ENCODE measurements at places on chromosomes 2 and 18.

DNA sequence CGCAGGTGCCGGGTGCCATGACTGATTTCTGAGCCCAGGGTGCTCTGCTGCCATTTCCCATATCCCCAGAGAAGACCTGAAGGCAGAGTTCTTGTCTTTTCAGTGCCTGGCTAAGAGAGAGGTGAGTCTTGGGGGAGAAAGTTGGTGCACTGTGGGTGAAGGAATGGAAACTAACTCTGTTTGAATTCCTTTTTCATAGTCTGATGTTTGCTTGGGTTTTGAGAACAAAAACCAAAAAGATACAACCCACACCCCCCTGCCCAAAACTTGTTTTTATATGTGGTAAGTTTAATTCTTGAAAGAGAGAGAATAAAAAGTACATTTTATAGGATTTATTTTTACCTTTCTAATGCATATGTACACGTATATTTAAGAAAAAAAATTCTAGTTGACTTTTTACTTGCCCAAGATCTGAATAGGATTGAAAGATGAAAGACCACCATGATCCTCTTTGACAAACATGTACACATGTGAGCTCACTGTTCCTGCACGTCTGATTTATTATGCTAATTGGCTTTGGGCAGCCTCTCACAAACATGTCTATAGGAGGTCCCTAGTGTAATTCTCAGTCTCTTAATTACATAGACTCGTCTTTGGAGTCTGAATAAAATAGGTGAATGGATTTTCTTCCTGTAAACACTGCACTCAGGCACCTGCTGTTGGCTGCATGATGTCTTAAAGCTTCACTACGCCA lies 46.3 kb downstream of the ARL4C start:
- DNase-seq: no peak

DNA sequence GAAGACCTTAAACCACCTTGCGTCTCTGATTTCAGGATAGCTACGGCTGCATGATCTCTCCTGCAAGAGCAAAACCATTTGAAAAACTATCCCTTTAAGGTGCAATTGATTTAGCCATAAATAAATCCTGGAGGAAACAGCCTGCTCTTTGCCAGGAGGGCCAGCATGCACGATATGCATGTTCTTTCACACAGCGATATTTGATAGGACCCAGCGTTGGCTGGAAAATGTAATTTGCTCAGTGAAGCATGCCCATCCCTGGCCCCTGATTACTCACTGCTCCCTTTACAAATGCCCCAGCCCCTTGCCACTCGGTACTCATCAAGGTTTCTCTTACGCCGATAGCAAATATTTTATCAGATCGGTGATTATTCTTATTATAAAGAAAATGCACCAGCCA lies 315.4 kb downstream of the CDH2 start:
- DNase-seq: no peak

GRCh38 chr2:190911813-190912212 lies 31.2 kb downstream of the GLS start:
- no peak for DNase-seq

DNA sequence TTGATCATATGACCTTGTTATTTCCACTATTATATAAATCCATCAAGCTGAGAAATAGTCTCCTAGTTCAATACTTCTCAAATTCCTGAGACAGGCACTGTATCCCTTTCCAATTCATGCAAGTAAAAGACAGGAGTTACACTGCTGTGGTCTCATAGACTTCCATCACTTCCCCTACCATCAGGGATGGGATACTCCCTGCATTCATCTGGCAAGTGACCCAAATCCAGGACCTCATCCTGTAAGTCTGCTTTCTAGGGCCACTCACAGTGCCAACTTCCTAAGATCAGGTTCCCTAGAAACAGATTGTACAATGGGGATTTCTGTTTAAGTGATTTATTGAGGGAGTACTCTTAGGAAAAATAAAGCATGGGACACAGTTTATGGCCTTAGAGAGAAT lies 424.0 kb upstream of the CDH7 start:
- no peak for DNase-seq

DNA sequence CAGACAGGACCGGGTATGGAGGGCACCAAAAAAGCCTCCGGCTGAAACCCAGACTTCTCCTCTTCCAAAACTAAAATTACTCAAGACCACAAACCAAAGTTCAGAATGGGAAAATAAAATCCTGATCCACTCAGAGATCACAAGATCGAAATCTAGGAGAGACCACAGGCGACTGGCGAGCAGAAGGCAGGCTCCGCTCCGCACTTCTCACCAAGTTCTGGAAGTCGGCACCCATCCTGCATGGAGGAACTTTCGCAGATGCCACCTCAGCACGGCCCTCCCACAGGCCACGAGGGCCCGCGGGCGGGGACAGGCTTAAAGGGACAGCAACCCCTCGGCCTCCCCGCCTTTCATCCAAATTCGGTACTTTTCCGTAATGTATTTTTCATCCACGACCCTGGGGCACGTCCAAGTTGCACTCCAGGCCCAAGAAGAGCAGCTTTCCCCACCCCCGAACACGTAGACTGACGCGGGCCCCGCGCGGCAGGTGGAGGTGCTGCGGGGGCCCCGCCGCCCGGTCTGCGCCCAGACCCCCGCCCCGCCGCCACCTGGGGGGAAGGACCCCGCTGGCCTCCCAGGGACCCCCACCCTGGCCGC lies 43.7 kb downstream of the HDLBP start:
- DNase-seq: peak; percentile 26

DNA sequence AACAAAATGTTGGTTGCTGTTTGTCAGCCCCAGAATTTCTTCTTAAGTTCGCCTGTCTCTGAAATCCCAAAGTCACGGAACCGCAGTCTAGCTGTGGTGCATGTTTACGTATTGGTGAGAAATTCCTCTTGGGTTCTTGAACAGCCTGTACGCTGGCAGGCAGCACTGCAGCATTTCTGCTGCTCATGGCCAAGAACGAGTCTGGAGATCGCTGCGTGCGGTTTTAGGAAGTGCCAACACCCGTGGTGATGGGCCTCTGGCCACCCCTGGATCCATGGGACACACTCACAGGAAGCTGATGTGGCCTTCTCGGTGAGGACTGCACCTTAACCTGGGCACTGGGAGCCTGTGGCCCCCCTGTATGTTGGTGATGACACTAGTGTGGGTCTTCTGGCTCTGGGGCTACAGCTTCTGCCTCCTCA lies 23.7 kb downstream of the ASB1 start:
- DNase-seq: no peak

GRCh38 chr18:7844418-7844817 lies 277.3 kb downstream of the PTPRM start:
- DNase-seq: no peak

GRCh38 chr2:227374158-227374557 lies 4.9 kb downstream of the TM4SF20 start:
- DNase-seq: no peak

GRCh38 chr18:25288340-25288938 lies 63.5 kb downstream of the ZNF521 start:
- no peak for DNase-seq

DNA sequence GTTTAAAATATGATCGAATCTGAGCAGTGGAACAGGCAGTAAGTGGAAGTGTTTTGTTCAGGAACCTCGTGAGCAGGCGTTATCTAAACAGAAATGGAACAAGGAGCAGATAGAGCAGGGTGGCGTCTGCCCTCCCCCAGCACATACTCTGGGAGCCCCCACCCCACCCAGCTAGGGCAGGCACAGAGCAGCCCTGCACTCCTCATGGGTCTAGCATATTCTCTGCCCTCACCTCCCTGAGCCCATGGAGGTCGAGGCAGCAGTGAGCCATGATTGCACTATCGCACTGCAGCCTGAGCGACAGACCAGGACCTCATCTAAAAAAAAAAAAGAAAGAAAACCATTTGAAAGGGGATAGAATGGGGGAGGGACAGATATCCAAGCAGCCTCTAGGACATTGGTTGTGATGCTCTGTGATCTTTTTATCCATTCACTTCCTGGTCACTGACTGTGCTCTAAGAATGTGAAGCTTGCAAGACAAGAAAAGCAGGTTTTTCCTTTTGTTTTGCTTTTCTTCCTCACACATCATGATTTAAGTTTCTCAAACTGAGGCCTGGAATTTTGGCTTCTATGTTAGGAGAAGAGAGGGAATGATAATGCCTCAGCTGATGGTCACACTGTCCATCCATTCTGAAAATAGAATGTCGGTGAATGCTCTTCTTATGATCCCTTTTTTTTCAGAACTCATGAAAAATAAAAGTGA lies 3.1 kb downstream of the MLPH start:
- DNase-seq: no peak

GRCh38 chr2:84040281-84040680 lies 418.8 kb downstream of the SUCLG1 start:
- DNase-seq: no peak

DNA sequence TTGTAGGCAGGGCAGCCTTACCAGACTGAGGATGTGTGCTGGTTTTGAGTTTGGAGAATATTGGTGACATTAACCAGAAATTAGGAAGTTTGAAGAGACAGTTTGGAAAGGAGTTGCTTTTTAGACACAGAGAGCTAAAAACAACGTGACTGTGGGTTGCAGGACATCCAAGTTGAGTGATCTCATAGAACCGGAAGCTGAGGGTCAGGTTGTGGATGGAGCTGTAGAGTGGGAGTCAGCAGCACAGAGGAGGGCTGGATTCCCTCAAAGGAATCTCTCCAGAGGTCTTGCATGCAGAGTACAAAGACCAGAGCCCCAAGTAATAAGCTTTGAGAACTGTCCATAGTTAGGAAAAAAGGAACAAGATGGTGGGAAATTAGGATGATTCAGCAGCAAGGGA lies 9.3 kb downstream of the MAPRE3 start:
- DNase-seq: no peak

GRCh38 chr2:223386189-223386588 lies 216.0 kb downstream of the SCG2 start:
- no peak for DNase-seq

DNA sequence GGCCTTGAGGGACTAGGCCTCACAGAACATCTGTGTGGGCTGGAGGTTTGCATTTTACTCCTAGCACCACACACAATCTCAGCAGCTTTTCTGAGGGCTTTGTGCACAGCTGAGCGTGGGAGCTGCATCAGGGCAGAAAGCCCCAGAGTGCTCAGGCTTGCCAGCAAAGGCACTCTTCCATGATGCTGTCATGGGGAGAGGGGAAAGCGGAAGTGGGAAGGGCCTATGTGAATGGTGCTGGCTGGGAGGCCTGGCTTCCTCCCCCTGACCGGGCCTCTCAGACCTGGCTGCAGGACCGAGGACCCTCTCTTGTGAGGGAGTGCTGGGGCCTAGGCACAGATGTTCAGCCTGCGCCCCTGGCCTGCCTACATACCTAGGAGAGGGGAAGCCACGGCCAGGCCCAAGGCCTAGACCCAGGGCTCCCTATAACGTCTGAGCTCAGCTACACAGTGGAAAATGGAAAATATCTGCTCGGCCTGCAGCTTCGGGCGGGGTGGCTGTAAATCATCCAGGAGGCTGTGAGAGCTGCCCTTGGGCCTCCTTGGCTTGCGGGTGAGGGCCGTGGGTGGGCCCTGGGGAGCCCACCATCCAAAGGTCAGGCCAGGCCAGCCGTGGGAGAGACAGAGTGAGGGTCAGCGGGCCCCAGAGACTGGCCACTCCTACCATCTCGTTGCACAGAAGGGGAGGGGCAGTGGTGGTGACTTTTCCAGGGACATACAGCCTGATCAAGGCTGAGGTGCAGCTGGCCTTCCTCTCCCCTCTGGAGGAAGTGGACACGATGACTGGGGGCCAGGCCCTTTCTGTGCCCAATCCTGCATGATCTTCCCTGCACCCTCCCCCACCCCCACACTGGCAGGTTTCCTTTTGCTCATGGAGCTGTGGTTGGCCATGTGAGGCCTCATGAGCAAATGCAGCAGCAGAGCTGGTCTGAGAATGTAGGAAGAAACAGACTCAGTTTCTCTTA lies 22.8 kb downstream of the GLI2 start:
- no peak for DNase-seq

DNA sequence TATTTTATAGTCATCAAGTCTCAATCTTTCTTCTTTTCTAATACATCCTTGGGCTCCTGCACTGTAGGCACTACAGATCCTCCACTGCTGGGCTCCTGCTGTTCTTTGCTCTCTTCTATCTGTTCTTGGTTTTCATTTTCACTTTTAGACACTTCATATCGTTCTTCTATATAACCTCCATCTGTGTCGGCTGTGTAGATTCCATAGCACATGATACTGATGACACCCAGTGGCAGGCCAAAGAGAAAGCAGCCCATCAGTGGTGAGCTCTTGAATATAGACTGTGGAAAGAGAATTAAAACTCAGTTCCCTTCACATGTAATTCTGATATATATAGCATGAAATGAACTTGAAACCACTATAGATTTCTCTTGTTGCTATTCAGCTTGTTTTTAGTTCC lies 38.0 kb downstream of the TMX3 start:
- DNase-seq: no peak

DNA sequence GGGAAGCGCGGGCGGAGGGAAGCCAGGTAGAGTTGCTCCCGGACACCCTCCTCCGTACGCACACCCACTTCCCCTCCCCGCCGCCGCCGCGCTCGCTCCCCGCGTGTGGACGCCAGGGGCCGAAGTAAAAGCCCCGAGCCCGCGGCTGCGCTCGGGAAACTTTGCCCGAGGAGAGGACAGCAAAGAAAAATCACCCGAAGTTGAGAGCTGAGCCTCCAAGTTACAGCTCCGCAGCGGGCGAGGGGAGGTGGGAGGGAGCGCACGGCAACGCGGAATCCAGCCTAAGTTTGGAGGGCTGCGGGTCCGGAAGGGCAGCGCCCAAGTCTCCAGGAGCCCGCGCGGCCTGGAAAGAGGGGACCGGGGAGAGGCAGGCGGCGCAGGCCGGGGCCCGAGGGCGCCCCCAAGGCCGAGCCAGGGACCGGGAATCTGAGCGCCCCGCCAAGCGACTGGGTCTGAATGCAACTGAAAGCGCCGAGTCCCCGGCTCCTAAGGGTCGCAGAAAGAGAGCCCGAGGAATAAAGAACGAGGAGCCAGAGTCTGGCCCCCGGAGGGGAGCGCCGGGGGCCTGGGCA lies 706 bp upstream of the BCL11A start:
- DNase-seq: no peak

DNA sequence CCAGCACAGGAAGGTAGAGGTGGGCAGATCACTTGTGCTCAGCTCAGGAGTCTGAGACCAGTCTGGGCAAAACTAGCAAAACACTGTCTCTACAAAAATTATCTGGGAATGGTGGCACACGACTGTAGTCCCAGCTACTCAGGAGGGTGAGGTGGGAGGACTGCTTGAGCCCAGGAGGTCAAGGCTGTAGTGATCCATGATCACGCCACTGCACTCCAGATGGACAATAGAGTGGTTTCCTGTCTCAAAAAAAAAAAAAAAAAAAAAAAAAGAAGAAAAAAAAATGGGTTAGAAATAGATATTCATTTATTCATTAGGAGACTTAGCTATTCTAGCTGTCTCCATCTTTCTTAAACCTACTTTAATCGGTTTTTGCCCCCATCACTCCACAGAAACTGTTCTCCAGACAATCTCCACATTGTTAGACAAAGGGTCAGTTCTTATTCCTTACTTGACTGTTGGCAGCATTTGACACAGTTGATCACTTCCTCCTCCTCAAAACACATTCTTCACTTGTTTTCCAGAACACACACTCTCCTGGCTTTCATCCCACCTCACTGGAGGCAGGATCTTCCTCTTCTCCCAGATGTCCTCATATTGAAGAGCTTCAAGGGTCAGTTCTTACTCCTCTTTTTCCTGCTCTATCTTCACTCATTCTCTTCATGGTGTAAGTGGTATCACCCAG lies 103.1 kb downstream of the DTNB start:
- no peak for DNase-seq
